ENCODE measurements at places on chromosomes 6 and 20.

GRCh38 chr6:40359808-40360207 lies 227.4 kb downstream of the LRFN2 start:
- DNase-seq = no peak

DNA sequence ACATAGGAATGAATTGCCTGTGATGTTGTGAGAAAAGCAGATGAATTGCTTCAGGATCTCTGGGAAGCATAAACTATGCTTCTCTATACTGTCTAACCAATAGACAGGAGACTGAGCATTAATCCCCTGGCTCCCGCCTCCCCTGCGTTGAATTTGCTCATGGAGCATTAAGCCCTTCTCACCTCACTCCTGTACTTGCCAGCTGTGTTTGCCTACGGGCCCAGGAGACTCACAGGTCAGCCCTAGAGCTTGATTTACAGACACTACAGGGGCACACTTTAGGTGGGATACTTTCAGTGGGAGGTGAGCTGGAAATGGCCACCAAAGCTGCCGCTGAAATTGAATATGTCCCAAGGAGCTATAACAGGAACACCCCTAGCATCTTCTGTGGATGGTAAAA lies 418.7 kb downstream of the CBLN4 start:
- DNase-seq = no peak

GRCh38 chr20:51221791-51222408 lies 199.0 kb upstream of the KCNG1 start:
- no peak for DNase-seq

GRCh38 chr6:86682297-86682696 lies 255.0 kb upstream of the HTR1E start:
- no peak for DNase-seq

- no peak for DNase-seq
Measured at GRCh38 chr6:41741625-41742490, 5.3 kb downstream of the PGC start.

DNA sequence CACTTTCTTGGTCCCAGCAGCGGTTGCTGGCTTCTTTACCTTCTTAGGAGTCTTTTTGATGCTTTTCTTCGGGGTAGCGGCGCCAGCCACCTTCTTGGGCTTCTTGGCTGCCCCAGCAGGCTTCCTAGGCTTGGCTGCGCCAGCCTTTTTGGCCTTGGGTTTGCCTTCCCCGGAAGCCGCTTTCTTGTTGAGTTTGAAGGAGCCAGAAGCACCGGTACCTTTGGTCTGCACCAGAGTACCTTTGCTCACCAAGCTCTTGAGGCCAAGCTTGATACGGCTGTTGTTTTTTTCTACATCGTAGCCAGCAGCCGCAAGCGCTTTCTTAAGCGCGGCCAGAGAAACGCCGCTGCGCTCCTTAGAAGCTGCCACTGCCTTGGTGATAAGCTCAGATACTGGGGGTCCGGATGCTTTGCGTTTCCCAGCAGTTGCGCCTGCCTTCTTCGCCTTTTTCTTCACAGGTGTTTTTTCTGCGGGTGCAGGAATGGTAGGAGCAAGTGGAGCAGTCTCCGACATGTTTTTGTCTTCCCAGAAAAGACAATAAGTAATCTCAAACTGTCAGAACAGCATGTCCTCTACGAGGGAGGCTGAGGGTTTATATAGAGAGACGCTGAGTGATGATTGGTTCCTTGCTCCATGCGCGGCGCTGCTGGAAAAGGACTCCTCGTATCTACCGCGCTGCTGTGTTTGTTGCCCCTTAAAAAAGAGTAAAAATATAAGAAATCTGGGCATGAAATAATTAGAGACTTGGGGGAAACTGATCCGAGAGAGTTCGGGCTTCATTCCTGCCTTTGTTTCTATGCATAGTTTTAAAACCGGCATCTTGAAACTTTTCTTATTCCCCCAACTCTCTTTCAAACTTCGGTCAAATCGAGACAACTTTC lies 130.3 kb upstream of the BTN3A2 start:
- DNase-seq = peak; percentile 53

DNA sequence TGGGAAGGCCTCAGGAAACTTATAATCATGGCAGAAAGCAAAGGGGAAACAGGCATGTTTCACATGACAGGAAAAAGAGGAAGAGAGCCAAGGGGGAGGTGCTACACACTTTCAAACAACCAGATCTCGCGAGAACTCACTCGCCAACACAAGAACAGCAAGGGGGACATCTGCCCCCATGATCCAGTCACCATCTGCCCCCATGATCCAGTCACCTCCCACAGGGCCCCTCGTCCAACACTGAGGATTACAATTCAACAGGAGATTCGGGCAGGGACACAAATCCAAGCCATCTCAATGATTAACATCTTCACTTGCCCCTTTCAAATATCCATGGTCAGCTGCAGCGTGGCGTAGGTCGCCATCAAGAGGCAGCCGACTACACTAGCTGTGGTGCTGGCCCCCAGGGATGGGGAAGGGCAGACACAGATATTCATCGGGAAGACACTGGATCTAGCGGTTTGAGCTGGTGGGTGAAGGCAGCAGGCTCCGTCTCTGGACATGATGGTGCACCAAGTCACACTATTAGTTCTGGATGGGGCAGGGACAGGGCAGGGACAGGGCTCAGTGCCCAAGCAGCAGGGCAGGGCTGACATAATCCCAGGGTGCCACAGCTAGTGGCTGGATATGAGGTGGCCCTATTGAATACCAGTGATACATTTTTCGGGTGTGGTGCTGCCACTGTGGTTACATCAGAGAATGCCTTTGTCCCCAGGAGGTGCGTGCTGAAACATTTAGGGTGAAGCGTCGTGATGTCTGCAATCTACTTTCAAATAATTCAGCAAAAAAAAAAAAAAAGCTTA lies 31.6 kb downstream of the TUBB2B start:
- DNase-seq = no peak

- DNase-seq = no peak
Measured at GRCh38 chr6:134079406-134079921, 27.0 kb upstream of the SLC2A12 start.

DNA sequence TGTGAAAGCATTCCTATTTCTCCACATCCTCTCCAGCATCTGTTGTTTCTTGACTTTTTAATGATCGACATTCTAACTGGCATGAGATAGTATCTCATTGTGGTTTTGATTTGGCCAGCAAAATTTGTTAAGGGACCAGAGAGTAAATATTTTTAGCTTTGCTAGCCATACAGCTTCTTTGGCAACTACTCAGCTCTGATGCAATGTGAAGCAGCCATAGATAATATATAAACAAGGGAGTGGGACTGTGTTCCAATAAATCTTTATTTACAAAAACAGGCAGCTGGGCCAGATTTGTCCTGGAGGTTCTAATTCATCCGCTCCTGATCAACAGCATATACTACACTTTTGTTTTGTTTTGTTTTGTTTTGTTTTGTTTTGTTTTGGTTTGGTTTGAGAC lies 202.9 kb downstream of the ZNF217 start:
- DNase-seq = no peak

- DNase-seq = no peak
Measured at GRCh38 chr6:26230351-26230750, 134.6 kb upstream of the BTN3A2 start.

GRCh38 chr6:53864781-53865180 lies 70.0 kb downstream of the LRRC1 start:
- no peak for DNase-seq

- no peak for DNase-seq
Measured at GRCh38 chr20:63241272-63241671, 5.6 kb downstream of the BIRC7 start.

GRCh38 chr6:40352006-40352405 lies 235.2 kb downstream of the LRFN2 start:
- DNase-seq = no peak

DNA sequence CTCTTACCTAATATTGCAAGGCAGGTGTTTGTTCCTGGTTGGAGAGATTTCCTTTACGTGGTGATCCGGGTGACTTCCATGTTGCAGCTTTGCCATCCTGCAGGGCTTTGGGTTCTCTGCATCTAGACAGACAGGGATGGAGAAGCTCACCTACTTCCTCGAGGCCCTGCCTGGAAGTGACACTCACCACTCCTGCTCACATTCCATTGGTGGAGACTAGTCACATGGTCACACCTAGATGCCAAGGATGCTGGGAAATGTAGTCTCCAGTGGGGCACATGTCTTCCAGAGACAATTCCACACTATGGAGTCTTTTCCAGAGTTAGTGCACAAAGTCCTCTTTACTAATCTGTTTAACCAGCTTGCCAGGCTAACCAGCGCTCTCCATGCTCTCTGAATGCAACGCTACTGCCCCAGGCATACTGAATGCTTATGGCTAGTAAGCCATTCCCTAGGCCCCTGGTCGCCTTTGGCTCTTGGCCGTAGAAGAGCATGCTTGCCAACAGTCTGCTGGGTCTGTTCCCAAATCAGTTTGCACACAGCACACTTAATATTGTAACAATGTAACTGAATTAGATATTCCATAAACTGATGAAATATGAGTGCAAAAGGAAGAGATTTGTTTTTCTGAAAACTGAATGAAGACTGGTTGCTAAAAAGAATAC lies 6.7 kb upstream of the KCNK15 start:
- DNase-seq = no peak

DNA sequence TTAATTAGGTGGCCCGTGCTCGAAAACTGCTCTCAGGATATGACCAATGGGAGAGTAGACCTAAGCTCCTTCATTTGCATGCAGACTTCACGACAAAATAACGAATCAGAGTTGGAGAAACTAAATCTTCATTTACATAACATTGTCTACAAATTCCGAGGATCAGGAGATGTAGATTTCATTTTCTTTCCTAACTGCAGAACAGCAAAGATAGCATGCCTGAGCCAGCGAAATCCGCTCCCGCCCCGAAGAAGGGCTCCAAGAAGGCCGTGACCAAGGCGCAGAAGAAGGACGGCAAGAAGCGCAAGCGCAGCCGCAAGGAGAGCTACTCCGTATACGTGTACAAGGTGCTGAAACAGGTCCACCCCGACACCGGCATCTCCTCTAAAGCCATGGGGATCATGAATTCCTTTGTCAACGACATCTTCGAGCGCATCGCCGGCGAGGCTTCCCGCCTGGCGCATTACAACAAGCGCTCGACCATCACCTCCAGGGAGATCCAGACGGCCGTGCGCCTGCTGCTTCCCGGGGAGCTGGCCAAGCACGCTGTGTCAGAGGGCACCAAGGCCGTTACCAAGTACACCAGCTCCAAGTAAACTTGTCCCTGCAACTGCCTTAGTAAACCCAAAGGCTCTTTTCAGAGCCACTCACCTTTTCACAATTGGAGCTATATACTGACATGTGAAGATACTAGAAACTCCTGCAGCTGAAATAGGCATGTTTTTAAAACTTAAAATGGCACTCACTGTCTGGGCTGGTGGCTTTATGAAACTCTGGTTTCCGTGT lies 96.5 kb downstream of the HFE start:
- DNase-seq = peak; percentile 12

DNA sequence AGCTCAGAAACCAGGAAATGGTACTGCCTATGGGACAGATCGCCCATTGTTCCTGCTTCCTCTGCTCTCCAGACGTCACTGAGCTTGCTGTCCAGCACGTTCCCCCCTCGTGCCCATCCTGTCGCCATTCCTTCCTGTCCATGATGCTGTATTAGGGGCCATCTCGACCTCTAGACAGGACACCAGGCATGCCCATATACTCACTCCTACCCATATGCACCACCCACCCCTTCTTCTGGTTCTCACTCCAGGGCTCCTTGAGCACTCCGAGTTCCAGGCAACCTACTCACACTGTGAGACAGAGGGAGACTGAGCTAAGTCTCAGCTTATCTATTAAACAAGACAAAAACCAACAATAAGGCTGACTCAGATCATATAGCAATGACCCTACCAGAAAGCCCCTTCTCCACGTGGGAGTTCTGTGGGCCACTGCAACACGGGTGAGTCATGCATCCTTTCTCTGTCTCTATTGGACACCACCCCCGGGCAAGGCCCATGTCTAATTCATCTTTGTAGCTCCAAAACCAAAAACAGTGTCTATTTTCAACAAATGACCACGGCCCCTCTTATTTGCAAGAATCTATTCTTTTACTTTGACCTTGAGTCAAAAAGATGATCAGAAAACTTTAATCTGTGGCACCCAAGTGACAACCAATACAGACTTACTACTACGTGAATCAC lies 65.7 kb downstream of the PSMG4 start:
- no peak for DNase-seq

GRCh38 chr20:49112596-49113274 lies 66.6 kb downstream of the CSE1L start:
- DNase-seq = no peak

GRCh38 chr6:129440691-129441090 lies 269.3 kb downstream of the ARHGAP18 start:
- no peak for DNase-seq

GRCh38 chr6:131638013-131638412 lies 911 bp downstream of the ENPP3 start:
- DNase-seq = no peak

GRCh38 chr6:144449218-144449617 lies 164.1 kb downstream of the UTRN start:
- no peak for DNase-seq

Measured in activated CD4-positive, CD25-positive, alpha-beta regulatory T cell (primary cell).